CD4-positive, alpha-beta T cell treated with Interleukin-10 for 1 hour (primary cell): ENCODE measurements at places on chromosomes 11 and 22.

DNA sequence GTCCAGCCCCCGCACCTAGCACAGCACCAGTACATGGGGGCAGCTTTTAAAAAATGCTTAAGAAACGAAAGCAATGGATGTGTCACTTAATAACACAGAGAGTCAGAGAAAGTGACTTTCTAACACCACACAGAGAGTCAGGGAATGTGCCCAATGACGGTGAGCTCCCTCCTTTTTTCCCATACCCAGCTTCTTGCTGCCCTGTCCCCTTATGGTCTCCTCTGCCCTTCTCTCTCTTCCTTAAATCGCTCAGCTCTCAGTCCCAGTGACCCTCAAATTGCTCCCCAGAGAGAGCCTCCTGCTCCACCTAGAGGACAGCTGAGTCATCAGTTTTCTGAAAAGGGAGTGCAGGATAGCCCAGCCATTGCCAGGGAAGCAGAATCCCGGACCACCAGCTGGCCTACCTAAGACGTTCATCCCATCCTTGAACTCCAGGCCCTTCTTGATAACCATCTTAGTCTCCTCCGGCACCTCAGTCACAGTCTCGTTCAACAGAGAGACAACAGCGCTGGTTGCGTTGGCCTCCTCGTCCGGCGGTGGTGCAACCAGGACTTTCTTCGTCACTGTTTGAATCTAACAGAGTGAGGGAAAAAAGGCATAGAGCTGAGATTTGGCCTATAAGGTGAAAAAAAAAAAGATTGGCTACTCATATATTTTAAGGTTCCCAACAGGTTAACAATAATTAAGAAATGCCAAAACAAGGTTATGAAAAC lies 113.5 kb downstream of the SLC1A2 start:
- peak; percentile 69 for DNase-seq

DNA sequence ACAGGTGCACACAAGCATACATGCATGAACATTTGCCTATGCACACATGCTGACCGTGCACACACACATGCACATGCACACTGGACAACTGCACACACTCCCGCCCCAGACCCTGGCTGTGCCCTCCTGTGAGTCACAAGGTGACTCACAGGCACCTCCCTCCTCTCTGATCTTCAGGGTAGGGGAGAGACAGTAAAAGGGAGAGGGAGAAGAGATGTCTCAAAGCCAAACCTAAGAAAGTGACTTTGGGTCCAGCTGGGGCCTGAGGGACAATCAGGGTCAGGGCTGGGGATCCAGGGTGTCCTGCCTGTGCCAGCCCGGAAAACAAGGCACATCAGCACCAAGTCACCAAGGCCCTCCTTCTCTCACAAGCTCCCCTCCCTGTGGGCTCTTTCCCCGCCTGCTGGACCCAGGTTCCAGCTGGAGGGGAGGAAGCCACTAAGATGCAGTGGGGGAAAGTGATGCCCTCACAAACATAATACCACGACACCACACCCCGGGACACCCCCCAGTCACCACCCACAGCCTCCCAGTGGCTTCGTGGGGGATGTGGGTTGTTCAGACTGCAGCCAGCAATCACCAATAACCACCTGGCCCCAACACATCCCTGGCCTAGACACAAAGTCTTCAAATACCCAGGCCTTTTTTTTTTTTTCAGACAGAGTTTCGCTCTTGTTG lies 39.3 kb downstream of the PDGFB start:
- peak; percentile 59 for DNase-seq

DNA sequence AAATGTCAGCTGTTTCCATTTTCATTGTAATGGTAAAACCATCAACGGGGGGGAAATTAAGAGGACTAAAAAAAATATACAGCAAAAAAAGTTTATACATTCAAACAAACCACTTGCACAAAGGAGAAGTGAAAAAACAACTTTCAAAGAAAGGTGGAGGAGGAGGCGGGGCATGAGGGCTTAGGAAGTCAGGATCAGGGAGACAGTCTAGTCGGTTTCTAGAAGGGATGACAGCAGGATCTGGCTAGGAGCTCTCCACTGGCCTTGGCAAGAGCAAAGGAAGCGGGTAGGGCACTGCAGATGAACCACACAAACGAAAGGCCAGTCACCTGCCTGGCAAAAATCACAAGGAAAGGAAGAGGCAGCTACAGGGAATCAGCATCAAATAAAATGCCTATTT lies 31.0 kb downstream of the NAP1L4 start:
- DNase-seq, result no peak

GRCh38 chr11:11148104-11148509 lies 204.9 kb downstream of the CSNK2A3 start:
- peak; percentile 19 for DNase-seq

DNA sequence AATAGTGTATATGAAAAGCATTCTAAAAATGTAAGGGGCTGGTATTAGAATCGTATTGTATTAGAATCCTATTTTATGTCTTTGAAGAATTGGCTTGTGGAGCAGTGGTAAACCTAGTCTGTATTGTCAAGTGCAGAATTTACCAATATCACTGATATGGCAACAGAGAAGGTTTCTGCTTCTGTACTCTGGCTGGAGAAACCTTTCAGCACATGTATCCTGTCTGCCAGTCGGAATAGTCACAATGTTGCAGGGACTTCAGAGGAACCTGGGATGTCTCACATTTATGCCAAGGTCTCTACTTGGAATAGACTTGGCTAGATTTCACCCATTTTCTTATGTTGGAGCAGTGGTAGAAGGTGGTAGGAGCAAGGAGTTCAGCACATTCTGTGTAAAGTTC lies 4.4 kb downstream of the MTMR3 start:
- no peak for DNase-seq

- no peak for DNase-seq
Measured at GRCh38 chr11:117313091-117313490, 3.0 kb downstream of the BACE1 start.

DNA sequence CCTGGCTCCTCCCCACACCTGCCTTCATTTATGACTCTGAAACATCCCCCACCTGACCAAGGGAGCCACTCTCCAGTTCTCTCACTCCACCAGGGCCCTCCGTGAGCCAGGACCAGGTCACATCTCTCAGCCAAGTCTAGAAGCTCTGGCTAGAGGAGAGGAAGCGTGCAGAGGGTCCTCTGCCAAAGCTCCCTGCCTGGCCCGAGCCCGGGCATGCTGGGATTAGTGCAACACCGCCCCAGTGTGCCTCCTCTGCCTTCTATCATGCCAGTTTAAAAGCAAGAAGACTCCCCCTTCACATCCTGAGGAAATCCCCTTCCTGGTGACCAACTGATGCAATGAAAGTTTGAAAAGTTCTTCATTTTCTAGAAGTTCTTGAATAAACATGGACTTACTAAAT lies 23.5 kb downstream of the TP53AIP1 start:
- no peak for DNase-seq

GRCh38 chr22:39003165-39003638 lies 10.9 kb upstream of the APOBEC3C start:
- DNase-seq, result peak; percentile 85

GRCh38 chr11:10283991-10284390 lies 10.0 kb downstream of the SBF2 start:
- no peak for DNase-seq

DNA sequence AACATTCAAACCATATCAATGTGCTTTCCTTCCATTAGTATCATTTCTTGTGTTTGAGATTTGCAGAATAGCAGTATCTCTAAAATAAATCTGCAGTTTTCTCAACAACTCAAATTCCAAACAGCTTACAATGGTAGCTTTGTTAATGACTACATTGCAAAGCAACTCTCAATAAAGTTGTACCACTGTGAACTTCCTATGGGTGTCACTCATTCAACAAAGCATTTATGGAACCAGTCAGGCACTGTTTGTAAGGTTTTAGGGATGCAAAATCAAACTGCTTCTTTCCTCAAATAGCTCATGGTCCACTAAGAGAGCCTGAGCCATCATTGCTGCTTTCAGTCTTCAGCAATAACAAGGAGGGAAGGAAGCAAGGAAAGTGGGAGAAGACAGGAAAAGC lies 91.0 kb downstream of the CCDC83 start:
- no peak for DNase-seq

- no peak for DNase-seq
Measured at GRCh38 chr11:68312117-68312779, at the start of gene LRP5. TSS of gene LRP5 (plus strand) at chr11:68312591. CDS start at chr11:68312715, 124 bp downstream.
